ENCODE measurements at places on chromosomes 1 and 21. TPM values are rescaled to one million over a fixed set of nuclear protein-coding genes. Genes with fewer than 3 reads are reported as not detected.

The FYB2 gene
- not detected for total RNA-seq

The FAM3B gene
- total RNA-seq = not detected

The UBL4B gene
- not detected for total RNA-seq

The TEDDM1 gene
- not detected for total RNA-seq

The SYCP1 gene
- not detected for total RNA-seq

The LY9 gene
- 0.92 TPM for total RNA-seq

The F5 gene
- 0.55 TPM for total RNA-seq

The BMP8B gene
- total RNA-seq = 0.84 TPM

The TNFRSF4 gene
- total RNA-seq = 305 TPM

The IFI44 gene
- 13.5 TPM for total RNA-seq

The NTNG1 gene
- not detected for total RNA-seq

The EXTL1 gene
- total RNA-seq = not detected

The TLCD4 gene
- total RNA-seq = not detected

The ZNF593OS gene
- total RNA-seq = not detected

The CNIH3 gene
- total RNA-seq = 1.5 TPM

The ATP1A4 gene
- not detected for total RNA-seq

The SLAMF9 gene
- not detected for total RNA-seq

The INTS11 gene
- total RNA-seq = 204 TPM

The GNG12 gene
- total RNA-seq = 0.21 TPM

The CRP gene
- not detected for total RNA-seq

The NHLH1 gene
- 1.2 TPM for total RNA-seq

The UBE2U gene
- total RNA-seq = not detected

The VSIG8 gene
- total RNA-seq = not detected

The LCE1E gene
- not detected for total RNA-seq

The S100A13 gene
- total RNA-seq = 5.0 TPM

The USP24 gene
- total RNA-seq = 83.1 TPM

The DIO1 gene
- not detected for total RNA-seq

The NBPF4 gene
- not detected for total RNA-seq

The RAB42 gene
- not detected for total RNA-seq

The INAVA gene
- 0.25 TPM for total RNA-seq

The OR6K6 gene
- not detected for total RNA-seq

The CD101 gene
- total RNA-seq = 2.3 TPM

The FAM78B gene
- not detected for total RNA-seq

The TSACC gene
- not detected for total RNA-seq

The GPR25 gene
- total RNA-seq = not detected

The TDRD5 gene
- not detected for total RNA-seq

The CD164L2 gene
- not detected for total RNA-seq

The RCAN1 gene
- total RNA-seq = 10.1 TPM

The AIRE gene
- total RNA-seq = not detected

The NUF2 gene
- 52.2 TPM for total RNA-seq

The CLDN19 gene
- not detected for total RNA-seq

The PAPPA2 gene
- total RNA-seq = not detected

The S100B gene
- total RNA-seq = not detected

The ZYG11B gene
- 5.8 TPM for total RNA-seq

The CDC20 gene
- total RNA-seq = 98.7 TPM
